ENCODE measurements at places on chromosomes 1 and 21. TPM values are rescaled to one million over a fixed set of nuclear protein-coding genes. Genes with fewer than 3 reads are reported as not detected.

GRCh38 chr1:35808450-35809113, 766 bp downstream of the AGO4 start:
- H3K27me3 ChIP-seq, result no peaks in the 10 kb centered on the region
- DNase-seq, result no peak
- peak overlapping the region; percentile 95 for H3K4me3 ChIP-seq
- H3K27ac ChIP-seq, result peak overlapping the region; percentile 92
- no peaks in the 10 kb centered on the region for H3K36me3 ChIP-seq

DNA sequence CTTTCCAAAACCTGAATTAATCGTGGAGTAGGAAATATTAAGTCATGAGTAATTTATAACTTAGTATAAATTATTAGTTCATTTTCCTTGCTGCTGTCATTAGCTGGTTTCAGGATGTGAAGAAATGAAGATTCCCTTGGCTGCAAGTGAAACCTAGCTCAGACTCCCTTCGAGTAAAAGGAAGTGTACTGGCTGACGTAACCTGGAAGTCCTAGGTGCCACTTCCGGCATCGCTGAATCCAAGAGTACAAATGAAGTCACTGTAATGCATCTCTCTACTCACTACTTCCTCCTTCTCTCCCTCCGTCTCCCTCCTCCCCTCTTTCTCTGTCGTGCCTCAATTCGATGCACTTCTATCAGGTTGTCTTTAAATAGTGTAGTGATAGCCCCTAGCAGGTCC, 28.8 kb downstream of the ZP4 start:
- H3K27ac ChIP-seq, result no peak overlapping the region
- H3K4me1 ChIP-seq, result no peaks in the 10 kb centered on the region
- H3K27me3 ChIP-seq, result no peaks in the 10 kb centered on the region
- no peak overlapping the region for H3K4me3 ChIP-seq
- no peak for DNase-seq
- no peaks in the 10 kb centered on the region for H3K36me3 ChIP-seq

GRCh38 chr1:45541193-45541592, 9.4 kb upstream of the AKR1A1 start:
- no peak for DNase-seq
- H3K4me3 ChIP-seq, result no peak overlapping the region
- H3K27ac ChIP-seq, result no peak overlapping the region
- no peaks in the 10 kb centered on the region for H3K36me3 ChIP-seq
- H3K27me3 ChIP-seq, result no peaks in the 10 kb centered on the region

GRCh38 chr1:169318536-169319244, 48.9 kb downstream of the NME7 start:
- no peaks in the 10 kb centered on the region for H3K4me1 ChIP-seq
- no peak overlapping the region for H3K4me3 ChIP-seq
- no peak for DNase-seq
- no peaks in the 10 kb centered on the region for H3K36me3 ChIP-seq

- H3K4me3 ChIP-seq, result no peak overlapping the region
- peak overlapping the region; percentile 88 for H3K27ac ChIP-seq
- H3K27me3 ChIP-seq, result no peaks in the 10 kb centered on the region
- H3K36me3 ChIP-seq, result no peaks in the 10 kb centered on the region
Observed at GRCh38 chr1:8202182-8202905, 115.6 kb upstream of the SLC45A1 start.

DNA sequence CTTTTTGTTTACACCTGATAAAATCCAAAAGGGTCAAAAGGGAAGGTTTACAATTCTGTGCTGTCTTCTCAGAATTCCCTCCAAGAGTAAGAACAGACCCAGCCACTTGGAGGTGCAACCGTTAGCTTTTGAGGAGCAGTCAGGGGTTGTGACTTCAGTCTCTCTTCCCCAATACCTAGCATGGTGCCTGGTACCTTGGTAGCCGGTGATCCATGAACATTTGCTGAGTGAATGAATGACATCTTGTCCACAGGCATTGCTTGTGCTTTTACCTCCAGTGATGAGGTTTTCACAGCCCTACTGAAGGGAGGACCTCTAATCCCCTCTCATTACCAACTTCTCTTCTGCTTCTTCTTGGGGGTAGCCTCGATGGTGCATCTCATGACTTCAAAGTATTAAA, 11.7 kb downstream of the GFI1 start:
- no peaks in the 10 kb centered on the region for H3K36me3 ChIP-seq
- H3K4me3 ChIP-seq, result no peak overlapping the region
- H3K27me3 ChIP-seq, result no peaks in the 10 kb centered on the region
- H3K4me1 ChIP-seq, result peaks cover 1% of the 10 kb centered on the region
- no peak overlapping the region for H3K27ac ChIP-seq
- no peak for DNase-seq

- H3K4me3 ChIP-seq, result no peak overlapping the region
- H3K4me1 ChIP-seq, result peaks cover 73% of the 10 kb centered on the region
- no peak for DNase-seq
Observed at GRCh38 chr1:234721476-234722269, 111.7 kb upstream of the IRF2BP2 start.

DNA sequence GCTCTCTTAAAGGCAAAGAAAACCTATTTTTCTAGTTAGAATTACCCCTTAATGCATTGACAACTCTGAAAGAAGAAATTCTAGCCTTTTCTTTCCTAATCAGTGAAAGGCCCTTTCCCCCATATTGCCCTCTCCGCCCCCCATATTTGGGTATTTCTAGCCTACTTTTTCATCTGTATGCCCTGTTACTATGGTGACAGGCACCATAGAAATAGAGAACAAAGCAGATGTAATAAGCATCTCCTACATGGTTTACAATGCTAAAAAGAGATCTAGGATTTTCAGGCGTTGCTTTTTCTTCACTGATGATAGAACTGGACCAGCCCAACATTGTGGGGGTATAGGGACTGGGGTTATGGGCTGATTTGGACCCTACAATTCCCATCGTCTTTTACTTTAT, 14.5 kb downstream of the LRRC8B start:
- no peak for DNase-seq
- H3K36me3 ChIP-seq, result no peaks in the 10 kb centered on the region
- no peaks in the 10 kb centered on the region for H3K27me3 ChIP-seq
- H3K4me1 ChIP-seq, result no peaks in the 10 kb centered on the region

Gene NEXN
- 20.1 TPM for total RNA-seq

Gene TMPRSS2
- 19.9 TPM for total RNA-seq

Gene CDC20
- total RNA-seq, result 11.0 TPM

GRCh38 chr21:28068455-28069358, 924.0 kb downstream of the LTN1 start:
- no peak for DNase-seq
- no peak overlapping the region for H3K27ac ChIP-seq
- H3K4me3 ChIP-seq, result no peak overlapping the region
- no peaks in the 10 kb centered on the region for H3K27me3 ChIP-seq

DNA sequence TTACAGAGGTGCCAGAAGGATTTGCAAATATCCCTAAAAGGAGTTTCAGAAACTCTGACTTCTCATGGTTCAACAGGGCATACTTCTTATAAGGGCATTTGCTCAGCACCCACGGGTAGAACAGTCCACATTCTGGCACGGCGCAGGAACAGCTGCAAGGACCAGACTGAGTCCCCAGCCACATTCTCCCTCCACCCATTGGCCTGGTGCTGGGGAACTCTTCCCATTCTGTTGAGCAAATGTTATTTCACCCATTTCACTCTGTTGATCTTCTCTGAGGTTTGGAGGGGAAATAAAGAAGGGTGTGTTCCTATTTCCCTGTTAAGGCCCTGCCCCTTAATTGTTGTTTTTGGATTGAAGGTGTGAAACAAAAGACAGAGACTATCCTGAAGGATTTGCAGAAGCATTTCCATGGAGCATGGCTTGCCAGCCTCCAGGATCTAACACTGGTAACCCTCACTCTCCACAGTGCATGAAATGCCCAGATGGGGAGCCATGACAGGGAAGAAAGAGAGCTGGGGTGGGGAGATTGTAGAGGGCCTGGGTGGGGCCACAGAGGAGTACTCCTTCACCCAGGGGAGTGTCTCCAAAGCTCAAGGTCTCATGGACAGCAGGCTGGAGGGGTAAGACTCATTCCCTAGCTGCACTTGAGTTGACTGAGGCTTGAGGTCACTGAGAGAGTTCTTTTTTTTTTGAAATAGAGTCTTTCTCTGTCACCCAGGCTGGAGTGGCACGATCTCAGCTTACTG, 35.0 kb downstream of the INAVA start:
- DNase-seq, result no peak
- H3K36me3 ChIP-seq, result no peaks in the 10 kb centered on the region
- H3K4me3 ChIP-seq, result no peak overlapping the region
- no peak overlapping the region for H3K27ac ChIP-seq
- no peaks in the 10 kb centered on the region for H3K4me1 ChIP-seq
- H3K27me3 ChIP-seq, result no peaks in the 10 kb centered on the region

DNA sequence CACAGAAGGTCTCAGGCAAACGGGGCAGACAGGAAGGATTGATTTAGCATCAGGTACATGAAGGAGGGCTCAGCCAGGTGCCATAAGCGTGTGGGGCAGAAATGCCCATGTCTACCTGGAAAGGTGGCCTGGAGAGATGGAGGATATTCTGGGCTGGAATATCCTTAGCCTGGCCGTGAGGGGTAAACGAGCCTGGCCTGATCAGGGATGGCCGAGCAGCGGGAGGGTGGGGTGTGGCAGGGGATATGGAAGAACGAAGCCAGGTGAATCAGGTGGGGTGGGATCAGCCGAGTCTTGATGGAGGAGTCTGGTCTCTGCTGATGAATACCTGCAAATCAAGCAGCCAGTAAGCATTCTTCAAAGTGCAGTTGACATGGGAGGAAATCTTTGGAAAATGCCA, 35.5 kb upstream of the TTC22 start:
- H3K27me3 ChIP-seq, result no peaks in the 10 kb centered on the region
- no peak overlapping the region for H3K4me3 ChIP-seq
- DNase-seq, result no peak
- no peaks in the 10 kb centered on the region for H3K36me3 ChIP-seq
- H3K27ac ChIP-seq, result no peak overlapping the region

DNA sequence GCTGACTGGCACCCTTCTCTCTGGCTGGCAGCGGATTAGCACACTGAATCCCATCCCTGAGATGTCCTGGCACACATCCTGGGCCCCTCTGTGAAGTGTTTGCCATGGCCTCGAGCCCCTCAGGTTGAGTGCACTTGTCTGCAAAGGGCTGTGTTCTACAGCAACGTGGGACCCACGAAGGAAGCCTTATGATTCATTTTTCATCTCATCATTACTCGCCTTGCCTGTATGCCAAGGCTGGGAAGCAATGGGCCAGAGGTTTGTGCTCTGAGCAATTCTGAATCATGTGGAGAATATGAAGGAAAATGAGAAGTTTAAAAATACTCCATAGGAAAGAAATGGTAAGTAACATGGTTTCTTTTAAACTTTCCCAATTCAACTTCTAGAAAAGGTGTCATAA, 124.8 kb upstream of the LMO4 start:
- H3K4me1 ChIP-seq, result peaks cover 5% of the 10 kb centered on the region
- H3K27me3 ChIP-seq, result no peaks in the 10 kb centered on the region
- H3K36me3 ChIP-seq, result no peaks in the 10 kb centered on the region
- no peak overlapping the region for H3K4me3 ChIP-seq
